ENCODE measurements at places on chromosomes 3 and 15.
A peak's percentile ranks its signal among the peaks of the same experiment; 100 is the strongest.

GRCh38 chr15:72813345-72814004, 29.9 kb upstream of the ADPGK start:
- DNase-seq: no peak

DNA sequence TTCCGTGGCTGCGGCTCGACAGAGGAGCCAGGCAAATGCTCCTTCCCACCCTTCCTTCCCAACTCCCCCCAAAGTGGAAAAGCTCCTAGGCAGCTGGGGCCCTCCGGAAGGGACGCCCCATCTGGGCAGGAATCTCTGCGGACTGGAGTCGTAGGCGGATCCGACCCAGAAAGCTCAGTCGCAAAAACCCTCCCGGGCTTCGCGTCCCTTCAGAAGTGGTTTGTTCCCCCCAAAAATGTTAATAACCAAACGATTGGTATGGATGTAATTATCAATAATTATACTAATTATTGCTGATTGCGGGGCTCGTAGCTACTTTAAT, 3.8 kb downstream of the RNU6-1 start:
- no peak for DNase-seq

GRCh38 chr3:186038360-186038759, 70.5 kb downstream of the ETV5 start:
- DNase-seq: no peak

DNA sequence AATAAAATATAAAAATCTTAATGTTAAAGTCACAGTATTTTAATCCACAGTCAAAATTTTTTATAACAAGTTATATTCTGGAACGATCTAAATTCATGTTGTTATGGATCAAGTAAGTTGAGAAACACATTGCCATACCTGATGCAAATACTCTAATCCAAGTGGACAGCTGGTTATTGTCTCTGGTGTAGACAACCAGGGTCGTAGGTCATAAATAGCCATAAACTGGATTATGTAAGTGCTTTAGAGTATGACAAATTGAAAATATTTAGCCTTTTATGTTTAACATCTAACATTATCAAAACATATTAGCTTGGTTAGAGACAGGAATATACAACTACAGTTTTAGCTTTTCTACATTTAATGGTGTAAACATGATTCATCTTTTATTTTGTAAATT, 53.0 kb downstream of the PLSCR2 start:
- no peak for DNase-seq

- no peak for DNase-seq
Measured at GRCh38 chr15:29046281-29046810, 160.6 kb downstream of the APBA2 start.

DNA sequence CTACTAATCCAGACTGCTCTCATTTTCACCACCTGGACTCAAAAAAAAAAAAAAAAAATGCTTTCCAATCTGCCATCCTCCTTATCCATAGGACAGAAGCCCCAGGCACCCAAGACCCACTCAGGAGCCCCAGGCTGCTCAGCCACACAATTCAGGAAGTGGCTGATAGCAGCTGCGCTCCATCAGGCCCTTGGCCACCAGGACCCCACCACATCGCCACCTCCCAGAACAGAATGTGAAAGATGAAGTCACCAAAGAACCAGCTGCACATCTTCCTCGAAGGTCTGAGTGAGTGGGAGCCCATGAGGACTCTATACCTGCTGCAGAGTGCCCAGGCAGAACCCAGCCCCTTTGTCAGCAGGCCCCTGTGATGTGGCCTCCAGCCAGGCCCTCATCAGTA, 19.5 kb downstream of the POC1A start:
- no peak for DNase-seq

- DNase-seq: no peak
Measured at GRCh38 chr3:149371001-149371722, 6.3 kb downstream of the TM4SF1 start.

GRCh38 chr3:93994056-93994455, 14.1 kb downstream of the ARL13B start:
- DNase-seq: no peak

DNA sequence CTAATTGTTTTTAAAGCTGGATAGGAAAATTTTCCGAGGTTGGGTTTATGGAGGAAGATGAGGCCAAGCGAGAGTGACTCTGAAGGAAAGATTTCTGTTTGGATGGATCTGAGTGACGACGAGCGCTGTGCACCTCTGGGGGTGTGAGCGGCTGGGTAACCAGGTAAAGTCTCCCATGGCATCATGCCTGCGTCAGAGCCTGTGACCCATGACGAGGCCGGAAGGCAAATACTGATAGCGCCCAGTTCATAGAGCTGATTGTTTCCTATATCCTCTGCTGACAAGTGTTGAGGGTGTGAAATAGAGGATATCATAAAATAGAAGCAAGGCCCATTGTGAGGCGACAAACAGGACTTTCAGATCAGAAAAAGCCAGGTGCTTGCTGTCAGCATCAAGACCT, 33.7 kb upstream of the MAGEF1 start:
- DNase-seq: no peak

GRCh38 chr3:67349551-67350174, 304.7 kb downstream of the SUCLG2 start:
- DNase-seq: no peak

GRCh38 chr3:53836084-53836872, 9.9 kb downstream of the CHDH start:
- no peak for DNase-seq

- DNase-seq: peak; percentile 81
Measured at GRCh38 chr3:49017971-49018706, at the start of gene DALRD3. Gene DALRD3, minus strand, starts transcription at chr3:49018580. Its CDS starts 16 bp downstream, at chr3:49018564.

- DNase-seq: no peak
Measured at GRCh38 chr3:23626442-23626841, 179.3 kb upstream of the UBE2E1 start.
